ENCODE measurements at places on chromosomes 5 and 9. TPM values are rescaled to one million over a fixed set of nuclear protein-coding genes. Genes with fewer than 3 reads are reported as not detected.

GRCh38 chr5:55372130-55372925 lies 64.5 kb downstream of the MTREX start:
- no peak for DNase-seq

The ECM2 gene
- total RNA-seq = 54.6 TPM

DNA sequence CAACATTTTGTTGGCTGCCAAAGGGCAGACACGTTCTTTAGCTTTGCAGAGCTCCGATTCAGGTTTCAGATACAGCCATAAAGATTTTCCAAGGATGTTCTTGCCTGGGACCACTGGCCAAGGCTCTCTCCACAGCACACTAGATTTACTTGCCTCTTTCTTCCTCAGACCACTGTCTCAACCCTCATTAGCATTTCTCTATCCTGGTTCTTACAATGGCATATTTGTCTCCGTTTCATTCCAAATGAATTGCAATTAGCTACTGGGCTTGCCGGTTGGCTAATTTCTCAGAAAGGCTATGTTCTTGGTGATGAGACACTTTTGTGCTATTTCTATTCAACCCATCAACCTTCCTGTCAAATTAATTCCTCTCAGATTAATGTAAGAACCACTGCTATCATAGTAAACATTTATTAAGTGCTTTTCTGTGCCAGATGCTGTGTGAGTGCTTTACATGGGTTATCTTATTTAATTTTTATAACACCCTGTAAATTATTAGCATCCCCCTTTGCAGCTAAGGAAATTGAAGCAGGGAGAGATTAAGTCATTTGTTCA lies 118.4 kb upstream of the NR3C1 start:
- DNase-seq = no peak

The SLC4A9 gene
- total RNA-seq = not detected

DNA sequence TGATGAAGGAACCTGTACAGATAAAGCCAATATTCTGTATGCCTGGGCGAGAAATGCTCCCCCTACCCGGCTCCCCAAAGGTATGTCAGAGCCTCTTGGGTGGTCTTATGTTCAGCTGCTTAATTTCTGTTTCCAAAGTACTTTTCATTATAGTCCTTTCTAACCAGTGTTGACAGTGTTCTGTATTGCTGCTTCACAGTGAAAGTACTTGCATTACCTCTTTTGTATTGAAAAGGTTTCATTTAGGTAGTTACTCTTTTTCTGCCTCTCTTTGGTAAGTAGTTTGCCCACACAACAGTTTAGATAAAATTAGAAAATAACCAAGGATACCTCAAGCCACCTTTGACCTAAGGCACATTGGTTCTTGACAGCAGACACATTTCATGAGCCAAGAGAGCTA lies 169.9 kb downstream of the PAM start:
- no peak for DNase-seq

- DNase-seq = no peak
Observed at GRCh38 chr9:70468291-70468690, 53.8 kb upstream of the KLF9 start.

- DNase-seq = no peak
Observed at GRCh38 chr9:101326501-101326900, 58.3 kb downstream of the BAAT start.

DNA sequence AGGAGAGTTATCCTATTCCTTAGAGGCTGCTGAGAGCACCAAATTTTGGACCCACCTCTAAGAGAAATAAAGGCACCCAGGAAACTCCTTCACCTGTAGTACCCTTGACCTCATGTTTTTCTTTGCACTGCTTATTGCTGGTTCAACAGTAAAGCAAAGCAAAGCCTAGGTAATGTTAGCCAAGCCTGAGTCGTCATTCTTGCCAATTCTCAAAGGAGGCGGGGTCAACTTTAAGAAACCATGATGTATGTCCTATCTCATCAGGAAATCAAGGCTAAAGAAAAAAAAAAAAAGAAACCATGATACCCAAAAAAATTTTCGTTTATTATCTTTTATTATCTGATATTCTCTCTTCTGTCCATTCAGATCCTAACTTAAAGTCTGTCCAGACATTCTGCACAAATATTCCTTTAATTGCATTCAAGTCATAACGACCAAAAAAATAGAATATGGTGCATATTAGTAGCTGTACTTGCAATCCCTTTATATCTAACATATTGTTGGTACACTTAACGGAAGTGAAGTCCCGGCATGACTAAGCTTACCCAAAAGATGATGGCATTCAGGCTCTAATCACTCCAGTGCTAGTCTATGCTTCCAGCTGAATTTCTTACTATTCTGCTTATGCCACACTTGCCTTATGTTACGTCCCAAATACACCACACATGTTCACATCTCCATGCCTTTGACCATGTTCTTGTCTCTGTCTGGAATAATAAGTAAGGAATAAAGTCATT lies 1.8 kb downstream of the AUH start:
- no peak for DNase-seq

DNA sequence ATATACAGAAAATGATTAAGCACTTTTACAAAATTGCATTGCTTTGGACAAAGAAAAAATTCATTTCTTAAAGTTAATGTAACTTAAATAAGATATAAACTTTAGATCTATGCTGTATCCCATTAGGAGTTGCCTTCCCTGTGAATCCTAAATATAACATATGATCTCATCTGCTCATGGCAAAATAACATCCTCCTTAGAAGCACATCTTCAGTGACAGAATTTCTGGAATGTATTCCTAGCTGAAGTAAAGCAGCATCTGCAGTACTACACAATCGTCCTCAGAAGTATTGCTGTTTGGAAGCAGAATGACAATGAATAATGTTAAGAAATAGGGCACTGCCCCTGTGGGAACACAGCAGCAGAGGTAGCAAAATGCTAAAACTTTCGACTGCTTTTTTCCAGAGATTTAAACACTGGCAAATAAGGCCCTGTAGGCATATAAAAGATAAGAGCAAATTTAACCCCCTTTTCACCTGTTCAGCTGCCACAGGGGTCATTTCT lies 571.0 kb downstream of the PTPRD start:
- DNase-seq = no peak

DNA sequence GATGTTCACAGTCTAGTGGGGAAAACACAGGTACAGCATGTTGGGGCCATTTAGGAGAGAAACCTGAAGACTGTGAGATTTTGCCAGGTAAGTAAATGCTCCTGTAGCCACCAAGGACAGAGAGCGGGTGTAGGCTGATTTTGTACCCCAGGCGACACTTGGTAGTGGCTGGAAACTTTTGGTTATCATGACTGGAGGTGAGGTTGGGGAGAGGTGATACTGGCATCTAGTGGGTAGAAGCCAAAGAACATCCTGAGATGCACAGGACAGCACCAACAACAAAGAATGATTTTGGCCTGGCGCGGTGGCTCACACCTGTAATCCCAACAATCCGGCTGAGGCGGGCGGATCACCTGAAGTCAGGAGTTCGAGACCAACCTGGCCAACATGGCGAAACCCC lies 38.8 kb upstream of the PWWP2A start:
- no peak for DNase-seq

GRCh38 chr9:70285981-70286598 lies 27.3 kb downstream of the SMC5 start:
- DNase-seq = no peak

DNA sequence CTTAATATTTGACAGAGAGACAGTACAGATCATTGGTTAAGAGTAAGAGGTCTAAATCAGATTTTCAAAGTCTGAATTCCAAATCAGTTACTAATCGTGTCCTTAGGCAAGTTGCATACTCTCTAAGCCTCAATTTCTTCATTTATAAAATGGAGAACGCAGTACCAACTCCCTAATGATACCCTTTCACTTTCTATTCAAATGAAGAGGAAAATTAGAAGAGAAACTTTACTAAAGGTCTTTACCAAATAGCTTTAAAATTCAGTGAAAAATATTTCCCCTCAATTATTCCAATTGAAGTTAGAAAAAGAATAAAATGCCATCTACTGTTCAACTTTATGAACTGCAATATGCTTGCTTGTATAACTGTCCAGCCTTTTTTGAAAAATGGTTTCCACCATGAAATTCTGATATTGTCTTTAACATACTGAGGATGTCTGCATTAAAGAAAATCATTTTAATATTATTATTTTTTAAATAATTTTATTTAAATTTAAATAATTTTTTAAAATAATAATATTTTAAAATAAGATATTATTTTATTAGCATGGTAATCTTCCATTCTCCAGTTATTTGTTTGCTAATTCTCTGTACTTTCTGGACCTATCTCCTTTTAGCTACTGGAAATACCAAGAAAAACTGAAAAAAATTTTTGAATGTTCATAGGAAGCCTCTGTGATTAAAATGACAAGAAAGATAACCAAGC lies 36.0 kb downstream of the POC5 start:
- no peak for DNase-seq

The MSMP gene
- 2.0 TPM for total RNA-seq

- DNase-seq = no peak
Observed at GRCh38 chr5:161064297-161064696, 212.3 kb upstream of the ATP10B start.

GRCh38 chr9:94176608-94177007 lies 82.5 kb upstream of the ZNF169 start:
- DNase-seq = no peak

Measured in aorta (tissue), 5 donors.